ENCODE measurements at places on chromosomes 1 and 21.
A peak's percentile ranks its signal among the peaks of the same experiment; 100 is the strongest.

DNA sequence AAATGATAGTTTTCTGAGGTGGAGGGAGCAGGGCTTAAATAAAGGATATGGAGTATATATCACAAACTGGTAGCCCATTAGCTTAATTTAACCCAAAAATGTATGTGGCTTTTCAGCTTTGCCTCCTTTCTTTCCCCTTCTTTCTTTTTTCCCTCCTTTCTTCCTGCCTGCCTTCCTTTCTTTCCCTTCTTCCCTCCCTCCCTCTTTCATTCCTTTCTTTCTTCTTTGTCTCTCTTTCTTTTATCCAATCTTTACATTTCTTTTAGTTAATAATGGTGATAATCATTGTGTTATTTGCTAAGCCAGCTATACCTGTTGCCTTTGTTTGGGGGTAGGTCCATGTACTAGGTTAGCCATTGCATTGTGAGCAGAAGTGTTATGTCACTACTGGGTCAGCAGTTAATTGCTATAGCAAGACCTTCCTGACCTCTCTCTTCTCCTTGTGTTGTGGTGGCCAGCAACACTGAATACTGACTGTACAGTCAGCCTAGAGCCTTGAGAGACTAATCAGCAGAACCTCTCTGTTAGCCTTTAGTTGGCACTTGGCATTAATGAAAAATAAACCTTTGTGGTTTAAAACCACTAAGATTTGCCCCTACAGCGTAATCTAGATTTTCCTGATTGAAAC is 5.1 kb downstream of the GORAB start:
- DNase-seq = no peak

GRCh38 chr21:45163413-45164123 is 89.2 kb downstream of the ADARB1 start:
- no peak for DNase-seq

DNA sequence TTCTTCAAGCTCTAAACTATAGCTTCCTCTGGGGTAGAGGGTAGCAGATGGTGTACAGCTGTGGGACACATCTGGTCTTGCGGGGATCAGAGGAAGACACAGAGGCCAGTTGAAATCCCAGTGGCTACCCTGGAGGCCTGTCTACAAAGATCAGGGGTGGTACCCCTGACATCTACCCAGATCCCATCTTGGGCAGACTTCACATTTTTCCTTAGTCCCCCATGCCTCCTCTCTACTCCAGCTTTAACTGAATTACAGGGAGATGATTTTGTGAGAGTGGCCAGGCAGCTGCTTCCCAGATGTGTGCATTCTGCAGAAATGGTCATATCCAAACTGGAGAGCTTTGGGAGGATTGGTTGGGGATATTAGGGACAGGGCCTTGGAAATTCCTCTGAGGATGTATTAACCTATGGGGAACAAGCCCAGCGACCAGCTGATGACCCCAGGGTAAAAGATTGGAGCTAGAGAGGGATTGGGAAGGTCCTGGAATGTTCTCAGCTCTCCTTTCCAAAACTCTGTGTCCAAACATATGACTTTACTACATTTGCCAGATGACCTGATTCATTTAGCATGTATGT is 9.6 kb upstream of the CD34 start:
- DNase-seq = no peak

GRCh38 chr1:119799599-119800177 is 11.6 kb downstream of the REG4 start:
- no peak for DNase-seq

GRCh38 chr1:246695666-246696065 is 28.5 kb upstream of the SCCPDH start:
- no peak for DNase-seq

- DNase-seq = no peak
Observed at GRCh38 chr1:10724948-10725847, 71.2 kb downstream of the CASZ1 start.

GRCh38 chr1:63787875-63788274 is 14.1 kb downstream of the ROR1 start:
- no peak for DNase-seq

- DNase-seq = no peak
Observed at GRCh38 chr1:20095564-20096434, 23.5 kb downstream of the PLA2G2D start.

- no peak for DNase-seq
Observed at GRCh38 chr1:67785847-67786753, 47.2 kb downstream of the GNG12 start.

GRCh38 chr1:197042676-197043341 is 24.3 kb downstream of the F13B start:
- no peak for DNase-seq

DNA sequence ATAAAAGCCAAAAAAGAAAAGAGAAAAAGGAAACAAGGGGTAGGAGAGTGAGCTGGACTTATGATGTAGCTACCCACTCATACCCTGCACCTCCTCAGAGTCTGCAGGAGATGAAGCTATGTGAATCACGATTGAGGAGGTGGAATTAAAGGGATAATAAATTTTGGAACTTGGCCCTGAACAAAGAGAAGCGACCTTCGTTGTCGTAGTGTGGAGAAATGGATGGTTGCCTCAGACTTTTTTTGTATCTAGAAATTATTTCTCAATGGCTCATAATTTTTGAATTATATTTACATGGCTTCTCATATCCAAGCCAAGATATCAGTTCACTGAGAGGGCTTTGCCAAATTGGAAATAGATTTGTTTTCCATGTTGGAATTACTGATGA is 37.8 kb upstream of the SIPA1L2 start:
- DNase-seq = no peak

- DNase-seq = no peak
Observed at GRCh38 chr1:53349968-53350852, 22.3 kb upstream of the LRP8 start.

GRCh38 chr1:19427087-19427781 is 58.1 kb downstream of the CAPZB start:
- no peak for DNase-seq

DNA sequence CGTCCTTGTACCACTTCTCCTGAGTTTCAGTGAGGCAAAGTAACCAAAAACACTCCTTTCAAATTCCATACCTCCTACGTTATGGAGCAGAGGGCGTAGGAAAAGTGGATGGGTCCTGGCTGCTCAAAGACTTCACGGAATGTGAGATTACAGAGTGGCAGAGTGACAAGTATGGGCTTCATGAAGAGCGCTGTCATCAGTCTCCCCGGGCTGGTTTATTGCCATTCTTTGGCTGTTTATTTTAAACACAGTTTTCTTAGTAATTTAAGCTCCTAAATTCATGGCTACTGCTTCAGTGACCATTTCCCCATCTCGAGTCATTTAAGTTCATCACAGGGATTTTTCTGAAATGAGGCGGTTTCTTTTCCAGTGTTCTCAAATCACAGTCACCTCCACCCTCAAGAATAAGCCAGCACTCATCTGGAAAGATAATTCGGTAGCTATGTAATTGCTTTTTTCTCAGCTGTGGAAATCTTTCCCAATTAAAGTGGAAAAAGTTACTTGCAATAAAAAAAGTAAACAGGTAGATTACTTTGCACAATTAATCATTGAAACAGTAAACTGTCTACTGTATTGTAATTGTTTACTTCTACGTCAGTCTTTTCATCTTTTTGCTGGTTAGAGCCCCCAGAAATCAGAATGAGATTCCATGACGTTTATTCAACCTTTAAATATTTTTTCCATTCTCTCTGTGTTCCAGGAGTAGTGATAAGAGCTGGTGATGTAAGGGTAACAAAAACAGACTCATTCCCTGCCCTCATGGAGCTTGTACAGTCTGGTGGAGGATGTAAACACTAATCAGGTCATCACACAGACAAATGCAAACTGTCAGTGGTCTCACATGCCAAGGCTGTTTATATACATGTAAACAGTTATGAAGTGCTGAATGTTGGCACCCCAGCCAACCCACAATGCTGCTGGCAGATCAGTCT is 3.0 kb upstream of the SMYD2 start:
- no peak for DNase-seq

- no peak for DNase-seq
Observed at GRCh38 chr21:42969193-42969600, 5.2 kb upstream of the PKNOX1 start.

DNA sequence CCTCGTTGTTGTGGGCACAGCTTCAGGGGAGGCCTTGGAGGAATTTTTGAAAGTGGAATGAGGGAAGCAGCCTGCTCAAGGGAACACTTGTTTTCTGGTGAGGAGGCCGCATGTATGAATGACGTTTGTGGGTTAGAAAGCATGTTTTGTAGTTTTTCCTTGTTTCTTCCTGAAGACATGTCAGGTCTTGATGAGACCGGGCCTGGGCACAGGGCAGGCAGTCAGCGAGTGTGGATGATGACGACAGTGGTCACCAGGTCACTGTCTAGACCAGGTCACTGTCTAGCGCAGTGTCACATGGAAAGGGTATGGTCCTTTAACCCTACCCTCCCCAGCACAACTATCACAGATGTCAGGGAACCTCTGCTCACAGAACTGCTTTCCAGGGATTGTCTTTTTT is 7.3 kb downstream of the PSEN2 start:
- no peak for DNase-seq

- no peak for DNase-seq
Observed at GRCh38 chr1:22457345-22457744, 5.7 kb downstream of the ZBTB40 start.

DNA sequence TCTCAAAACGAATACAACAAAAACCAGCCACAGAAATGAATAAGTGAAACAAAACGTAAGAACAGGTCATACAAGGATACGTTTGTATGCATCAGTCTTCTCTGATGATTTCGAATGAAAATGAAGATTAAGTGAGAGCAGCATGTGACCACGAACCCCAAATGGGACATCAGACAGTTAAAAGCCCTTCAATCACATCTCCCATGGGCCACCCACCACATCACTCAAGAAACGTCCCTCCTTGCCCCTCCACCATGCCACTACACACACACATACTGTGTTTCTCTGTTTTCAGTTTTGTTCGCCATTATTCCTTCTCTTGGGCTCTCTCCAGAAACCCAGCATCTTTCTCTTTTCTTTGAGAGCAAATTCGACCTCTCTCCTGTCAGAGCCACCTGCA is 355.6 kb upstream of the KAZN start:
- peak; percentile 62 for DNase-seq

DNA sequence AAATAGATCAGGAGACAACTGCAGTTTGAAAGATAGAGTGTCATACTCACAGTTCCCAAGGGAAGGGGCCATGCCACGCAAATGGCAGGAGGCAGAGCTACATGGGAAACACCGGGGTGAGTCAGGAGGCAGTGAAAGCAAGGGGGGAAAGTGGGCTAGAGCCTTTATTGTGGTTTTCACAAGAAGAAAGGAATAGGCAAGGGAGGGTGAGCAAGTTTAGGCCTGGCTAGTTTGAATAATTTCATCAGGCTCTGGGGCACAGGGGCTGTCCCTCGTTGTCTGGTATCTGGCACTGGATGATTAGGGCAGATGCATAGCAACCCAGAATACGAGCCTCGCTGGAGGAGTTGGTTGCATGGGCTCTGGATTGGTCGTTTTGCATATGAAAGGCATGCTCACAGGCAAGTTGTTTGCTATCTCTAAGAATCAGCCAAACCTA is 17.0 kb upstream of the ITLN2 start:
- DNase-seq = peak; percentile 91

GRCh38 chr1:8844501-8845006 is 27.1 kb upstream of the RERE start:
- no peak for DNase-seq

DNA sequence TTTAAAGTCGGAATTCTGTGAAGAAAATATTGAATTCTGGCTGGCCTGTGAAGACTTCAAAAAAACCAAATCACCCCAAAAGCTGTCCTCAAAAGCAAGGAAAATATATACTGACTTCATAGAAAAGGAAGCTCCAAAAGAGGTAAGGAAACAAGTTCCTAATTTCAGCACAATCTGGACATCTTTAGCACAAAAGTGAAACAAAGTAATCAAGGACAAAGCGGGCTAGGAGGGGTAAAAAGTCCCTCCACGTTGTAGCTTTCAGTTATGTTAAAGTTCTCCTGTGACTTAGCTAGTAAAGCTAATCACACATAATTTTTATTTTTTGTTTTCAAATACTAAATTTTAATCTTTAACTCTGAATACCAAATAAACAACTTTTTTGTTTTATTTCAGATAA is 2.2 kb downstream of the RGS2 start:
- DNase-seq = no peak

DNA sequence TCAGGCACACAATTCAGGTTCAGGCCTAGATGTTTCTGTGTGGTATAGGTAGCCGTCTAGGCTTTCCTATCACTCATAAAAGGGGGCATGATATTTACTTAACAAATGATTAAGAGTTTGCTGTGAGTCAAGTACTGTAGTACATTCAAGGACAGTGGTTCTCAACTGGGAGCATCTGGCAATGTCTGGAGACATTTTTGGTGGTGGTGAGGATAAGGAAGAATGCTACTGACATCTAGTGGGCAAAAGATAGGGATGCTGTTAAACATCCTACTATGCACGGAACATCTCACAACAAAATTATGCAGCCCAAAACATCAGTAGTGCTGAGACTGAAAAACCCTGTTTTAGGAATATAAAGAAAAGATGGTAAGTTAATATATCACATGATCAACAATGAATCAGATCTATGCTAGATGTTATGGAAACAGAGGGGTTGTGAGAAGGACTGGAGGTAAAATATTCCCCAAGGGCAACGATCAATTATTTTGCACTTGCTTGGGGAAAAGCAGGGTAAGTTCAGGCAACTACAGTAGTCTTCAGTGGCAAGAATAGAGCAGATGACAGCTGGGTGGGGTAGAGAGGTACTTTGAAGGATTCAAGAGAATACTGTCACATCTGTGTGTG is 4.9 kb downstream of the DNTTIP2 start:
- DNase-seq = peak; percentile 4

GRCh38 chr1:65577278-65577677 is 156.8 kb downstream of the LEPR start:
- no peak for DNase-seq

DNA sequence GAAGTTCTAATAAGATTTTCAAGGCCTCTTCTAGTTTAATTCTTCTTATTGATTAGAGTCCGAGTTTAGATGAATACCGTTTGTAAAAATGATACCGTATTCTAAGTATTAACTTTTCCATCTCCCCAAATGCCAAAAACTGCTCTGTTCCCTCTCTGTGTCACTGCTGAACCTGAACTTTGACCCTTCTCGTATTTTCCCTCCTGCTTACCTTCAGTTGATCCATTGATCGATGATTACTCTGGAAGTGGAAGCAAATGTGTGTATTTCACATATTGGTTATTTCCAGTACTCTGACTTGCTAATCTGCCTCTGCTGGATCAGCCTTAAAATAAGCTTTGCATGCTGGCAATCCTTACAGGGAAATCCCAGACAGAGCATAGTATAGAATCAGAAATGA is 68.5 kb downstream of the KIF1B start:
- DNase-seq = no peak

Data from NCI-H526 (cell line).